ENCODE measurements at places on chromosomes 2 and 18.

- DNase-seq: no peak
Observed at GRCh38 chr2:231923951-231924888, 2.0 kb downstream of the NPPC start.

DNA sequence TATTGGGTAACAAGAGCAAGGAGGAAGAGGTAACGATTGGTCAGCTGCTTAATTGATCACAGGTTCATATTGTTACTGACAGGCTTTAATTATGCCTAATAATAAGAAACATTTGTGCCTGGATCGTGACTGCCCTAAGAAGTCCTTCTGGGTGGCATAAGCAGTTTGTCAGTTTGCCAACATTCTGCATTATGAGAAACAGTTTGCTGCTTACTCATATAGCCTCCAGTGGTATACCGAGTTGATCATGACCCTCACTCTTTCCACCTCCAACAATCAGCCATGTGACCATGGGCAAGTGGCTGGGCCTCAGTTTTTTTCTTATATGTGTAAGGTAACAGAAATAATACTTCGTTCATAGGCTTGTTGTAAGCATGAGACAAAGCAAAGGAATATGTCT is 96.6 kb upstream of the CABLES1 start:
- no peak for DNase-seq

GRCh38 chr18:36576339-36576738 is 252.5 kb downstream of the TPGS2 start:
- no peak for DNase-seq

- DNase-seq: no peak
Observed at GRCh38 chr2:211944572-211944971, 594.0 kb downstream of the ERBB4 start.

- DNase-seq: no peak
Observed at GRCh38 chr2:84022810-84023431, 436.2 kb downstream of the SUCLG1 start.

Measured in KG1 (cell line).